ENCODE measurements at places on chromosomes 6 and 20.

DNA sequence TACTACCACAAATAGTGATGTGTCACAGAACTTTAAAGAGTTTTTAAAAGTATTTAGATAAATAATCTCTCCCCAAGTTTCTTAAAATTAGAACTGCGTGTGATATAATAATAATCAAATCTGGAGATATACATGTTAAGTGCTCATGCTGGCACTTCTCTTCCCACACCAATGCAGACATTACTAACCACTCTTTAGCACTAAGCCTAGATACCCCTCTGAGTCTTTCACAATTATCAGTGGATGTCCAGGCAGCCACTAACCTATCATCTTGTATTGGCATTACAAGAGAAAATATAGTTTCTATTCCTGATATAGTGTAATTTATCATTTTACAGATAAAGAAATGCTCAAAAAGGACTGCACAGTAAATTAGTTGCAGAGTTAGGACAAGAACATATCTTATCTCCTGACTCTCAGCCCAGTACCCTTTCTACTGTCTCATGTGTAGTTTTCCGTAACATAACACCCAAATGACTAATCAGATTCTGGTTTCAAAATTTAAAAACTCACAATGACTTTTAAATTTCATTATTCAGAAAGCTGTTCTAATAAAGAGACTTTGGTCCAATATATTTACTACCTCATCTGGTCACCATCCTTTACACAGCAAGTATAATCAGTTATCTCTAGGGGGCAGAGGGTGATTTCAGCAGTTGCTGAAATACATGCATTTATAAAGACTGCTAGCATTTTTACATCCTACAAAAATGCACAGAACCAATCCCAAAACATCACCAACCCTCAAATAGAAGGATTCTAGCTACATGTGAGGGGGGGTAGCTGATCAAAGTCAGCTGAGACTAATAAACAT, 215.5 kb upstream of the MCHR2 start:
- no peak for DNase-seq

DNA sequence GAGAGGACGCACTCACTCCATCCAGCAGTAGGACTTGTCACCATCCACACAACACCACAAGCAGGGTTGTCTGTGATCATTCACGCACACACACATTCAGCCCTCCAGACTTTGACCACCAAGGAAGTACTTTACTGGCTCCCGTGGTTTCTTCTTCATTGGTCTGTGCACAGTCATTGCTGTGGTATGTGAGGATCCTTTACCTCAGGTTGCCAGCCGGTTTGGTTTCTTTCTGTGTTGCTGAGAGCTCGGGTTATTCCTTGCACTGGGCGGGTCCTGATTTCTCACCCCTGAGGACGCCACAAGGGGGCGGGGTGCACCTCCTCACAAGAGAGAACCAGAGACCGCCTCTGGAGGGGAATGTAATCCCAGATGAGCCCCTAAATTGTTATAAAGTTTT, 11.2 kb downstream of the SLC35A1 start:
- peak; percentile 73 for DNase-seq

DNA sequence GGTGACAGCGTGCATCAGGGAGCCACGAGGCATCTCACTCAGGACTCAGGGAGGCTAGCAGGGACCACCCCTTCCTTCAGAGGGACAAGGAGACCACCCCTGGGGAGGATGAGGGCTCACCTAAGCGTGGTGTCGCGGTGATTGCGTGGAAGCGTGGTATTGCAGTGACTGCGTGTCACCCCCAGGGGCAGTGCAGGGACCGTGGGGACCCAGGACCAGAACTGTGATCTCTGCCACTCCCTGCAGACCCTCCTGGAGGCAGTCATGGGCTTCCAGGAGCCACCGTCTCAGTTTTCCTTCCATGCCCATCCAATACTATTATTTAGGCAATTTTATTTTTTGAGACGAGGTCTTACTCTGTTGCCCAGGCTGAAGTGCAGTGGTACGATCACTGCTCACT, 147.1 kb downstream of the TAF4 start:
- DNase-seq = no peak

DNA sequence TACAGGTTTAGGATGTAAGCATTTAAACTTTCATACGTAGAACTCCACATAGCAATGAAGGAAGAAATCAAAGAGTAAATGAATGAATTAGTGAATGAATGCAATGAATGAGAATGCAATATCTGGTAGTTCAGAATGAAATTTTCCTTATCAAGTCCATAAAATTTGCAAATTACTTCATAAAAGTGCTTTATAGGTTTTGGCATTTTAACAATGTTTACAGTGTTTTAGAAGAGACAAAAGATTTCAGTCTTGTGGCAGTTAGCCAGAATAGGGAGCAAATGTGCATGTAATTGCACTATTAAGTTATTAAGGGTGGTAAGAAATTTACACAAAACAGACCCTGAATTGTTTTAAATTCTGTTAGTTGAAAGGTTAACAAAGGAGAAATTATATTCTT, 739.4 kb upstream of the FLRT3 start:
- no peak for DNase-seq

DNA sequence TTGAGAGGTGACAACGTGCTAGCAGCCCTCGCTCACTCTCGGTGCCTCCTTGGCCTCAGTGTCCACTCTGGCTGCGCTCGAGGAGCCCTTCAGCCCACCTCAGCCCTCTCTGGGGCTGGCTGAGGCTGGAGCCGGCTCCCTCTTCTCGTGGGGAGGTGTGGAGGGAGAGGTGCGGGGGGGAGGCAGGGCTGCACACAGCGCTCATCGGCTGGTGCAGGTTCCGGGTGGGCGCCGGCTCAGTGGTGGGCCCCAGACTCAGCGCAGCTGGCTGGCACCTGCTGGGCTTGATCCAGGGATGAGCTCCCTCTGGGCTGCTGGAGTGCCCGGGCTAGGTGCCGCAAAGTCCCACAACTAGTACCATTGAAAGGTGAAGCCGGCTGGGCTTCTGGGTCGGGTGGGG, 957.8 kb upstream of the GJE1 start:
- no peak for DNase-seq

DNA sequence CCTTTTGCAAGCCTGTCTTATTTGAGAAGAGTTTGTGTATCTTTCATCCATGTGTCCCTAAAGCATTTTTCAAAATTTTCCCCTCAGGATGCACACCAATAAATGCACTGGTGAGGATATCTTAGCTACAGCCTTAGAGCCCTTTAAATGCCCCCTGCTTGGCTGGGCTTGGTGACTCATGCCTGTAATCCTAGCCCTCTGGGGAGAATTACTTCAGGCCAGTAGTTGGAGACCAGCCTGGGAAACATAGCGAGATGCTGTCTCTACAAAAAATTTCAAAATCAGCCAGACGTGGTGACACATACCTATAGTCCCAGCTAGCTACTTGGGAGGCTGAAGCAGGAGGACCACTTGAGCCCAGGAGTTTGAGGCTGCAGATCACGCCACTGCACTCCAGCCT, 33.8 kb upstream of the PLCB4 start:
- peak; percentile 4 for DNase-seq

- DNase-seq = no peak
These were observed 50.3 kb downstream of the OLIG3 start for GRCh38 chr6:137443901-137444300.

DNA sequence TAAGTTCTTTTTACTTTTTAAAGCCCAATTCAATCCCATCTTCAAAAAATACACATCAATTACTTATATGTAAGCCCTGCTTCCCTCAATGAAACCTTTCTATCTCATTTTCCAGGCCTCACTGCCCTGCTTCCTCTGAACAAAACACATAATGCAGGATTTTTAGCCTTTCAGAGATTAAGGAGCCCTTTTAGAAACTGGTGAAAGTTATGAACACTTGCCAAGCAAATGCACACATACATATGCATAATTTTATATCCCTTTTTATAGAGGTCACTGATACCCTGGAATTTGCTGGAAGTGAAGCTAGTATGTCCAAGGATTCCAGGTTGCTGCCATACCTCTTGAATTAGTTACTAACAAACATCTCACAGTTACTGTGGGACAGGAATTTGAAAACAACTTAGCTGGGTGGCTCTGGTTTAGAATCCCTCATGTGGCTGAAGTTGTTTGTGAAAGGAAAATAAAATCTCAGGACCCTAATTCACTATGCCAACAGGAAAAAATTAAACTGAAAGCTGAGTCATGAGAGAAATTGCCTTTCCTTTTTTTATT, 75.8 kb downstream of the UBE3D start:
- no peak for DNase-seq

- no peak for DNase-seq
These were observed 27.3 kb downstream of the WRNIP1 start for GRCh38 chr6:2792330-2793110.

GRCh38 chr6:151276112-151276740, 36.5 kb downstream of the AKAP12 start:
- DNase-seq = no peak

- DNase-seq = no peak
These were observed 128.8 kb downstream of the SOBP start for GRCh38 chr6:107618672-107619071.

DNA sequence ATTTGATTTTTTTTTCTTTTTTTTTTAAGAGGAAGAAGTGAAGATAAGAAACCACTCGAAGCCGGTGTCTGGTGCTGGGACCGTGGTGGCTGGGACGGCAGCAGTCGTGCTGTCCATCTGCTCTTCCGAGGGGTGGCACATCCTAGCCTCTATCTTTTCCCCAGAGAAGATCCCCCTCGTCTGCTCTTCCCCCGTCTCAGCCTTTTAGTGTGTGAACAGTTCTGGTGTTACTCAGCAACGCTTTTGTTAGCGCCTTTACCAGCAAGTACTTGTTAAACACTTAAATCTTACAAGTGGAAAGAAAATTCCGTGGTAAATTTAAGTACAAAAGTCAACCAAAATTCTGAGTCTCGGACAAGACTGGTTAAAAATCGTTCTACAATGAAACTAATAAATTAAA, 90.1 kb downstream of the RSPH3 start:
- DNase-seq = no peak

DNA sequence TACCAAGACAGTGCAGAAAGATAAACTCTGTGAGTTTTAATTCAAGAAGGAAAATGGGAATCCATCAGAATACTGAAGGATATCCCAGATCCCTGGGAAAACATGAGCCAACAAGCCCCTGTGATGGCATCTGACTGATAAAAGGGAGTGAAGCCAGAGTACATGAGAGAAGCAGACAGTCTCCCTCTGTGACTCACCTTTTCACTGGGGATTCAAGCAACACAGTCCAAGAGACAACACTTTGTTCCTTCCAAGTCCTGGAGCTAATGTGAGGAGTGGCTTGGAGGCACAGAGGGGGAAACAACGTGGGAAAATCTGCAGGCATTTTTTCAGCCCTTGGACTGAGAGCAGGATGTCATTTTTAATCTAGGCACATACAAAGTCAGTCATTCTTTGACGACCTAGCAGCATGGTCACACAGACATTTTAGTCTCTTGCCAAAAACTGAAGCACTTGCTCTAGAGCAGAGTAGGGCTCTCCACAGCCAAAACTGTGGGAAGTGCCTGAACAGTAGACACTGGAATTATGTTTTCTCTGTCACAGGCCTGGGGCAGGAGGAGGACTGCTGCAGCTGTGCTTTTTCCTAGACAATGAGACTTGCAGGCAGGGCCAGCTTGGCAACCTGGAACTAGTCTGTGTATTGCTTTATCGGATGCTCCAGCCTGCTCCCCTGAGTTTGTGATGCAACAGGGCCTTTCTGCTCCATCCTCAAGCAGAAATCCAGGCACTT, 465.0 kb upstream of the GJE1 start:
- no peak for DNase-seq

- DNase-seq = no peak
These were observed 334.1 kb upstream of the KCNQ5 start for GRCh38 chr6:72287801-72288200.

All from MV-4-11 (cell line).